Activated naive CD4-positive, alpha-beta T cell treated with Interleukin-2 at 50 U/mL for 16 hours (primary cell): ENCODE measurements at places on chromosomes 11 and 22.

DNA sequence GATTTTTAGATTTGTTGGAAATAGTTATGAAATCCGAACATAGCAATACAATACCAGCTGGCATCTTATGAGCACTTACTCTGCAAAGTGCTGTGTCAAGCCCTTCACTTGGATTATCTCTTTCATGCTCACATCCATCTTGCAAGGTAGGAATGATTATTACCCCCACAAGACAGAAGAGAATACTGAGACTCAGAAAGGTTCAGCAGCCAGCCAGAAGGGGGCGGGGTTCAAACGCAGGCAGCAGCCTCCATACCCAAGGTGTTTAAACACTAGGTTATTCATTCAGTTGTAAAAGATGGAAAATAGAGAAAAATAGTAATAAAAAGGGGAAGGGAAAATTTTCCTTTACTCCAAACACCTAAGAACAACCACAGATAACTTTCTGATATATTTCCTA is 158.5 kb downstream of the CCDC34 start:
- DNase-seq, result no peak

- DNase-seq, result peak; percentile 81
Measured at GRCh38 chr22:44701824-44702478, at the start of gene PRR5. PRR5 (plus strand) TSS chr22:44702204; CDS start chr22:44702475, 271 bp downstream.

- no peak for DNase-seq
Measured at GRCh38 chr11:112748252-112748651, 213.0 kb upstream of the NCAM1 start.

- DNase-seq, result no peak
Measured at GRCh38 chr11:34235189-34235588, 122.6 kb downstream of the ABTB2 start.

GRCh38 chr11:44950031-44950624 is 555 bp downstream of the TP53I11 start:
- peak; percentile 38 for DNase-seq

DNA sequence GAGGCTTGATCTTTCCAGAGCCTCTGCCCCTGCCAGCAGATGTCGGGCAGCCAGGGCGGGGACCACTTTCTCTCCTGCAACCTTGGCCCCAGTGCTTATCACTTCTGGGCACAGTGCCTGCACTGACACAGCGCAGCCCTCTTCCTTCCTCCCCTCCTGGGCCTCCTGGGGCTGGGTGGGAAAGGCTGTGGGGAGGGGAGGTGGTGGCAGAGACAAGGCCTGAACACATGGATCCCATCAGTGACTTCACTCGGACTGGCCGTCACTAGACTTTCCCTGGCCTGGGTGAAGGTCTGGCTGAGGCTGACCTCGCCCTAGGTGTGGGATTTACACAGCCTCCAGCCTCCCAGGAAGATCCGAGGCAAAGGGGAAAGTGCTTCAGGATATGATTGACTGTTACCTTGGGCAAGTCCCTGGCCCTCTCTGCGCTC is 68.1 kb downstream of the LRRC32 start:
- no peak for DNase-seq

DNA sequence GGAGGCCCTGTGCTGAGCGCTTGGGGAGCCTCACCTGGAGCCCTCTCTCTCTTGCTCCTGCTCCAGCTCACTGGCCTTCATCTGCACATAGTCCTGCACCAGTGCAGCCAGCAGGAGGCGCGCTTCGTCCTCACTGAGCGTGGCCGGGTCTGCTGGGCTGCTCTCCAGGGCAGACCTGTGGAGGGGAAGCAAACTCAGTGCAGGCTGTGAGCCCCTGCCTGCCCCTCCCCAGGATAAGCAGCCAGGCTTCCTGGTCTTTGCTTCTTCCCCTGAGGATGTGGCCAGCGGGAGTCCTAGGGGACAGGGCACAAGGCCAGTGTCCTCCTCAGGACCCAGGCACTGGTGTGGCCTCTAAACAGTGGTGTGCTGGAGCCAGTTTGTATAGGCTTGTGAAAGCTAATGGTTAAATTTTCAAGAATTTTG is 2.2 kb downstream of the CALCA start:
- peak; percentile 50 for DNase-seq

GRCh38 chr11:88310246-88310645 is 27.3 kb downstream of the CTSC start:
- no peak for DNase-seq

- DNase-seq, result no peak
Measured at GRCh38 chr11:45412521-45412920, 126.4 kb upstream of the SYT13 start.

- DNase-seq, result no peak
Measured at GRCh38 chr11:110979696-110980095, 265.8 kb upstream of the POU2AF2 start.

DNA sequence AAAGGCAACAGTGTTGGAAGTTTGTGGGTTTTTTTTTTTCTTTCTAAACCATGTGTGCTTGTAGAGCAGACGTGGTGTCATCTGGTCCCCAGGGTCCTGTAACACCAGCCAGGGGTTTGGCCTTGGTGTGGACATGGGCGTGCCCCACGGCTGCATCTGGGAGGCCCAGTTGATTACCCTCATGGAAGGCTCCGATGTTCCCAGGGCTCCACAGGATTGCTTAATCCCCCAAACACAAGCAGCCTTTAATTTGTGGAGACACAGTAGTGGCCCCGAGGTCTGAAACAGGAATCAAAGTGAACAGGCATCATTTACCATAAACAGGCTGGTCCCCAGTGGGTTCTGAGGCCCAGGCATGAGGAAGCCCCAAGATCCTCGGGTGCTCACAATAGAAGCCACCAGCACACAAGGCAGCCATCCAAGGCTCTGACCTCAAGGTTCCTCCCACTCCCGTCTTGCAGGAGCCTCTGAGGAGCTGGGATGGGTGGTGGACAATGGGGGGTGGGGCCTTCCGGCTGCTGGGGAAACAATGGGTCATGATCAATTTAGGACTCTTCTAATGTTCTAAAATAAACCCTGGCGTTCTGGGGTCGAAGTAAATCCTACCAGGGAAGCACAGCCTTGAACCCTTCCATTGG is 115.0 kb upstream of the CD82 start:
- no peak for DNase-seq

GRCh38 chr11:20221566-20221965 is 61.3 kb upstream of the DBX1 start:
- DNase-seq, result no peak

DNA sequence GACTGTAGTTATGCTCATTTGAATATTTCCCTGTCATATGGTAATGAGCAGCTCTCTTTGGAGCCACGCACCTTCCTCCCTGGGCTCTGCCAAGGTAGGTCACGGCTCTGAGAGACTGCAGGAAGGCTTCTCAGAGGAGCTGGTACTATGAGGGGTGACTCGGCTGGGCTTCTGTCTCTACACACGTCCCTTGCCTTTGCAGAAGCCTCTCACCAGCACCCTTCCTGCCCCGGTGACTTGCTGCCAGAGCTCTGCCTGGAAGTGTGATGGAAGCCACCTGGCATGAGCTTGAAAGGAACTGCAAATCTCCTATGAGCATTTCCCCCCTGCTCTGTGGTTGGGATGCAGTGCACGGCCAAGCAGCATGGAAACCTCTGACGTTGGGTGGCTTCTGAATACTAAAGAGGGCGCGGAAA is 74.2 kb downstream of the KIRREL3 start:
- DNase-seq, result no peak

- no peak for DNase-seq
Measured at GRCh38 chr22:49261616-49262015, 566.1 kb downstream of the BRD1 start.
